Activated T-helper 2 cell treated with anti-CD3 and anti-CD28 coated beads, Interferon-gamma antibody, Interleukin-2, Interleukin-4, amounts not matched to agents 10 μg/mL and 5 μg/mL and 100 μg/mL, durations not matched to agents 14 hours and 24 hours and 36 hours (primary cell): ENCODE measurements at places on chromosomes 1 and 21. TPM values are rescaled to one million over a fixed set of nuclear protein-coding genes. Genes with fewer than 3 reads are reported as not detected.

The KRTAP21-2 gene
- not detected in 2 replicates for total RNA-seq

The ADORA3 gene
- not detected in 2 replicates for total RNA-seq

The OR2L13 gene
- not detected in 2 replicates for total RNA-seq

The RXFP4 gene
- total RNA-seq = not detected in 2 replicates

The SLC44A3 gene
- total RNA-seq = not detected in 2 replicates

The SHISA4 gene
- 0.41 and 0.48 TPM in 2 replicates for total RNA-seq

The VTCN1 gene
- total RNA-seq = not detected in 2 replicates

The GJB5 gene
- not detected in 2 replicates for total RNA-seq

The CDKN2C gene
- total RNA-seq = 14.5 and 15.1 TPM in 2 replicates

The LY9 gene
- 0.28 and 0.34 TPM in 2 replicates for total RNA-seq

The SMAP2 gene
- total RNA-seq = 185 and 186 TPM in 2 replicates

The ZBTB37 gene
- total RNA-seq = 8.7 and 8.8 TPM in 2 replicates

The PAPPA2 gene
- total RNA-seq = 0.05 TPM in 1 of 2 replicates, not detected in the other

The FAM151A gene
- not detected in 2 replicates for total RNA-seq

The RGS18 gene
- not detected in 2 replicates for total RNA-seq

The GNAT2 gene
- total RNA-seq = 0.18 TPM in 1 of 2 replicates, not detected in the other

The LRRIQ3 gene
- 0.46 and 0.55 TPM in 2 replicates for total RNA-seq

The FMO5 gene
- total RNA-seq = 0.09 TPM in 2 replicates

The JMJD4 gene
- total RNA-seq = 26.6 and 27.5 TPM in 2 replicates

The TFAP2E gene
- 0.50 and 0.51 TPM in 2 replicates for total RNA-seq

The ARTN gene
- total RNA-seq = 0.21 and 0.39 TPM in 2 replicates

The EDARADD gene
- 53.8 and 54.8 TPM in 2 replicates for total RNA-seq

The DNASE2B gene
- not detected in 2 replicates for total RNA-seq

The CTTNBP2NL gene
- total RNA-seq = 5.7 and 7.1 TPM in 2 replicates
